ENCODE measurements at places on chromosomes 3 and 15.

GRCh38 chr15:95895508-95895907 lies 435.0 kb upstream of the NR2F2 start:
- no peak for DNase-seq

- DNase-seq = peak; percentile 84
These were observed 75.9 kb upstream of the VGLL4 start for GRCh38 chr3:11719406-11720303.

- no peak for DNase-seq
These were observed 15.1 kb upstream of the RFTN1 start for GRCh38 chr3:16528581-16528993.

- no peak for DNase-seq
These were observed 215.8 kb downstream of the AGBL1 start for GRCh38 chr15:86295511-86295910.

DNA sequence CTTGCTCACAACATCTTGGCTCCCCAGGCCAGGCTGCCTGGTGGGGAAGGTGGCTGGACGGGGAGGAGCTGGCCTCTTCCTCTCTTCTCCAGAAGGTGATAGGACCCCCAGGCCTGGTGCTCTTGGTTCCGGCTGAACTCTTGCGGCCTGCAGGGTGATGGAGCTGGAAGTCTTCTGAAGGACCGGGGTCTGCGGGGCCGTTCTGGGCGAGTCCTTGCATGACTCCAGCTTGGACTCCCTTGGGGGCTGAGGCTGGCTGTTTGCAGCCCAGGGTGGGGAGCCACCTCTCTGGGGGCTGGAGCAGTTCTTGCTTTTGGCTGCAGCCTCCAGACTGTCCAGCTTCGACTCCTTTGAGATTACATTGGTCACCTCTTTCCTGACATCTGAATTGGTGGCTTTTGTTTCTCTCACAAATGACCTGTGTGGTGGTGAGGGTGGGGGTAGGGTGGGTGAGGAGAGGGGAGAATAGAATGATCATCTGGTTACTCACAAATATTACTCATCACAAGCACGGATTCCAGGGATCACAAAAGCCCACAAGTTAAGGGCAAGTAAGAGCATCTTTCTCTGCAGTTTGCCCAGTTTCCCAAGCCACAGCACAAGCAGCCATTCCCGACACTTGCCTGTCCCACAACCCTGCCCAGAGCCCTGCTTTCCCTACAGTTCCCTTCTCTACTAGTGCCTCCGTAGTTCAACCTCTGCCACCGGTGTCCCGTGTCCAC lies 149.1 kb upstream of the HACD2 start:
- DNase-seq = no peak

DNA sequence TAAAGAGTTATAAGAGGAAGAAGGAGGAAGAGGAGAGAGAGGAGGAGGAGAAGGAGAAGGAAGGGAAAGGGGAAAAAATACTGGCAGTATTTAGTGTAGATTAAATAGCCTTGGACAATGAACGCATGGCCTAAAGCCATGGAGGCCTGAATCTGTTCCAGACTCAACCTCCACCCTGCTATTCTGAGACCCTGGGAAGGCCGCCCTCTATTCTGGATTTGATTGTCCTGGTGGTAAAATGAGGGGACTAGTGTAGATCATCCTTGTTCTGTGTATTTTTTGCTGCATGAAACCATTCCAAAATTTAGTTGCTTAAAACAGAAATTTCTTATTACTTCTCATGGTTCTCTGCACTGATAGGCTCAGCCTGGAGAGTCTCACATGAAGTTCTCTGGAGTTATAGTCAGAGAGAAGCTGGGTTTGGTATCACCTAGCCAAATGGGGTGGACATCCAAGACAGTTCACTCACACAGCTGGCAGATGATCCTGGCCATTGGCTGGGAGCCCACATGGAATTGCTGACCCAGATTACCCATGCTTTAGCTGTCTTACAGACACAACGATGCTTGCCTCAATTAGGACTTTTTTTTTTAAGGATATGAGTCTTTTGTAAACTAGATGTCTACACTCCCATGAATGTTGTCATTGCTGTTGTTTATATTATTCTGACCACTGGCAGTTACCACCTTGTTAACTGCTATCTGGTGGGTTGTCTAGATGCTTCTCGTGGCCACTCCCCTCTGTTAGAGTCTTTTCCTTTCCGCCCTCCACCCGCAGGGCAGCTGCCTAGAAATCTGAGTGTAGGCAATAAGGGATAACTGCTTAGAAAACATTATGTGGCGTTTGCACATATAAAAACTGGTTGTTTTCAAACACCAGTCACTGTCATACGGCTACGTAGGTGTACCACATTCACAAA lies 149.9 kb downstream of the SST start:
- no peak for DNase-seq

DNA sequence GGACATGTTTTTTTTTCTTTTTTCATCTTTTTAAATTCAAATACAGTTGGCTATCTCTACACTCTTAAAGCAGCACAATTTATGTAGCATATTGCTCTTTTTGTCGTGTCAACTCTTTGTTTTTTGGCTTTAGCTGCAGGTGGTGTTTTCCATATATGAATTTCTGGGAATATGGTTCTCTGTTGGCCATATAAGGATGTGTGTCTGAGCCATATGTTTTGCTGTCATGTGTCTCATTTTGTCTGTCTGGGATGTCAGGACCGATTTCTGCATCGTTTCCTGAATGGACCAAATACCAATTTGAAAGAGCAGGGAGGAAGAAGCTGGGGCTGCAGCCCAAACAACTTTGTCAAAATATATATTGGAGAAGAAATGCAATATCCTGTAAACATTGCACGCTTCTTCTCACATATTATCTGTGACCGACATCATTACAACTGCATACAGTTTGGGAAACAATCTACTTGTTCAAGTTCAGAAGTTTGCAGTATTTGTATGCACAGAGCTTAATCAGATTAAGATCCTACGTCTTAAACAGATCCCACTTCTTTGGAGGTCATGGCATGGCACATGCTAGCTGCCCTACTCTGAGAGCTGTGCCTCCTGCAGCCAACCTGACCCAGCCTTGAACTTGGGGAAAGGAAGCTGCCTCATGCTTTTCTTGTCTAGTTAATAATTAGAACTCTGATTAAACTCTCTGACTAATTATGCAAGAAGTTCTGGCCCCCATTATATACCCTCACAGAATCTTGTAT lies 4.0 kb upstream of the SATB1 start:
- DNase-seq = no peak

DNA sequence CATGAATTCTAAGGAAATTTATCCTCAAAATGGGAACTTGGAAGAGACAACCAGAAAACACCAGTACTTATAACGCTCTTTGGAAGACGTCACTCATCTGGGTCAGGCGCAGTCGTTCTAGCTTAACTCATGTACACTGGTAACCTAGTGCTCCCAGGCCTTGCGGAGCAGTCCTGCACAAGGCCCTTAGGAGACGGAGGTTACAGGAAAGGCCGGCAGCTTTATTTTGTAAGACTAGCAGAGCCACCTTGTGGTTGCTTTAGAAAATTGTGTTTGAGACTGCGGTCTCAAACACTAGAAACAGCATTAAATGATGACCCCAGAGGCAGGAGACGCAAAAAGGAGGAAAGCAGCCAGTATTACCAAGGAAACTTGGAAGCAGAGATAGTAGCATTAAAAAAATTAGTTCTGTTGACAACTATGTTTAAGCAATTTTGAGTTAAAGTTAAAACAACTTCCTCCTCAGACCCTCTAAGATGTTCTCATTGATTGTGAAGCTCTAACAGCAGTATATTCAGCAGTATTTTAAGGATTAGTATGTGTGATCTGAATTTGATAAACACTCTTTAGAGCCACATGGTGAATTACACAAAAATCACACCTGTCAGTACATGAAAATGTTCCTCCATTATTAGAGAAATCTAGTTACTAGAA lies 141.9 kb upstream of the C2CD4B start:
- peak; percentile 28 for DNase-seq
